ENCODE measurements at places on chromosomes 16 and 17.
A peak's percentile ranks its signal among the peaks of the same experiment; 100 is the strongest.

DNA sequence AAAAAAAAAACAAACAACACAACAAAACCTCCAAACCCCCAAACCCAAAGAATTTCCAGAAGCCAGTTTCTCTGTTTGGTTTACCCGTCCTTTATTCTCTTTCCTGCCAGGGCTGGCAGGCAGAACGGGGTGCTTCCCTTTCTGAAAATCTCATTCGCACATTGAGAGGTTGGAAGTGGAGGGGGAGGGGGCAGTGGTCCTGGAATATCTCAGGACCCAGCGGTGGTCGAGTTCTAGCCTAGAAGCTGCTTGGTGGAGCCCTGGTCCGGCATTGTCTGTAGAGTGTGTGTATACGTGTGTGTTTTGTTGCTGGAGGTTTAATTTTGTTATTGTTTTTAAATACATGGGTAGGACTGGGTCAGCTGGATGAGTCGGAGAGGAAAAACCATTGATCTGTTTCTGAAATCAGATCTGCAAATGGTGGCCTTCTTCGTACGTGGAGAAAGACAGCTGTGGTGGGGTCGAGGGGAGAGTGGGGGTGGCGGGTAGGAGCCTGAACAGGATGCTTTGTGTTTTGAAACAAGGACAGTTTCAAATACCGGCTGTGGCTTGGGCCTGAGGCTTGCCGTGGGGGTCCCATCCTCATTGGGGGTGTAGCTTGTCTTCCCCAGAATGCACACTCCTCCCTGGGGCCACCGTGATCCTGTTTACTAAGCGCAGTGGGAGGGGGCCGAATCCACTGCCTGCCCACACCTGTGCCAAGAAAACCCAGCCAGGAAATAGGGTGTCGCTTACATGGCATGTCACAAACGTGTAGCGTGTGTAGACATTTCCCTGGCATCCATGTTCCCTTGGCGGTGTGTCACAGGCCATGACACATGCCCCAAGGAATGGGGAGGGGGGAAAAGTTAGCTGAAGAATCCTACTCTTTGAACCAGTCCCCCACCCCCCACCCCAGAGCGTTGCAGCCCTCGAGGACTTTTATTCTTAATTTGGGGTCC, 1.6 kb downstream of the CMIP start:
- DNase-seq, result peak; percentile 83

DNA sequence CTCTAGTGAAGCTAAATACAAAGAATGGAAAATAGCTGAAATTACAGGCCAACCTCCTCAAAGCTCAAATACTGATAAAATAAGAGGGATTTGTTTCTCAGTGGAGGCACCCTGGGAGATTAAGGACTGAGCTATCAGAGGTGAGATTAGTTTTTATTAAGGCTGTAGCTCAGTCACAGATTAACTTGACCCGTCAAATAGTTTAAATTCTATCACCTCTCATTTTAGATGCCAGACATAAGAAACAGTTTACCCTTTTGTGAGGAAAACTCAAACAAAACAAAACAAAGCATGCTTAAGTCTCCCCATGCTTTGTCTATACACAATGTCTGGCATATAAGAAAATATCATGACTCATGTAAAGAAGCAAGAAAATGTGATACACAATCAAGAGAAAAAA, 208.3 kb upstream of the PMFBP1 start:
- DNase-seq, result no peak

DNA sequence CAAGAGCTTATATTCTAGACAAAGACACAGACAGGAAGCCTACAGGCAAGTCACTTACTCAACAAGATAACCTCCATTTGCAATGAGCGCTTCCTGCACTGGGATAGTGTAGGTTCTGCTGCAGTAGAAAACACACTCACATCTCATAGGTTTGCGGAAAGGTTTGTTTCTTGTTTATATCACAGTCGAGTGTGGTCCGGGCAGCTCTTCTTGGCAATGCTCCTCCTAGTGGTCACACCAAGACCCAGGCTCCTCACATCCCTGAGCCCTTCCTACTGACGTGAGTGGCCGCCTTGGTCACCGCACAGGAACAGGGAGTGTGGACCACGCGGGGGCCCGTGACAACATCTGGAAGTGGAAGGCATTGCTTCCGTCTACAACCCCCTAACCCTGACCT, 48.0 kb upstream of the RBFOX3 start:
- DNase-seq, result peak; percentile 32

DNA sequence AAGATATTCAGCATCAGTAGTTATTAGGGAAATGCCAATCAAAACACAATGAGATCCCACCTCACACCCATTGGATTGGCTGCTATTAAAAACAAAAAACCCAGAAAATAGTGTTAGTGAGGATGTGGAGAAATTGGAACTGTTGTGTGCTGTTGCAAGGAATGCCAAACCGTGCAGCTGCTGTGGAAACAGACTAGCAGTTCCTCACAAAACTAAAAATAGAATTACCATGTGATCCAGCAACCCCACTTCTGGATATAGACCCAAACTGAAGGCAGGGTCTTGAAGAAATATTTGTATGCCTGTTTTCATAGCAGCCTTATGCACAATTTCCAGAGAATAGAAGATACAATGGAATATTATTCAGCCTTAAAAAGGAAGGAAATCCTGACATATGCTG, 46.0 kb downstream of the FOXK2 start:
- no peak for DNase-seq

DNA sequence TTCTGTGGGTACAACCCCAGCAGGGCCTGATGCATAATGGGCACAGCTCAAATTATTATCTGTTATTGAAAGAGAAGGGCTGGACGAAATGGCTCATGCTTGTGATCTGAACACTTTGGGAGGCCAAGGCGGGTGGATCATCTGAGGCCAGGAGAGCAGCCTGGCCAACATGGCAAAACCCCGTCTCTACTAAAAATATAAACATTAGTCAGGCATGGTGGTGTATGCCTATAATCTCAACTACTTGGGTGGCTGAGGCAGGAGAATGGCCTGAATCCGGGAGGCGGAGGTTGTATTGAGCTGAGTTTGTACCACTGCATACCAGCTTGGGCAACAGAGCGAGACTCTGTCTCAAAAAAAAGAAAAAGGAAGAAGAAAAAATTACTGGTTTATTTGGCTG, 100.7 kb downstream of the ABCC1 start:
- DNase-seq, result no peak

GRCh38 chr16:11064202-11064540, 119.8 kb downstream of the CLEC16A start:
- no peak for DNase-seq

- no peak for DNase-seq
These were observed 57.5 kb upstream of the CLEC19A start for GRCh38 chr16:19228052-19228451.

- DNase-seq, result peak; percentile 99
These were observed 102.7 kb upstream of the HLF start for GRCh38 chr17:55161935-55162555.

DNA sequence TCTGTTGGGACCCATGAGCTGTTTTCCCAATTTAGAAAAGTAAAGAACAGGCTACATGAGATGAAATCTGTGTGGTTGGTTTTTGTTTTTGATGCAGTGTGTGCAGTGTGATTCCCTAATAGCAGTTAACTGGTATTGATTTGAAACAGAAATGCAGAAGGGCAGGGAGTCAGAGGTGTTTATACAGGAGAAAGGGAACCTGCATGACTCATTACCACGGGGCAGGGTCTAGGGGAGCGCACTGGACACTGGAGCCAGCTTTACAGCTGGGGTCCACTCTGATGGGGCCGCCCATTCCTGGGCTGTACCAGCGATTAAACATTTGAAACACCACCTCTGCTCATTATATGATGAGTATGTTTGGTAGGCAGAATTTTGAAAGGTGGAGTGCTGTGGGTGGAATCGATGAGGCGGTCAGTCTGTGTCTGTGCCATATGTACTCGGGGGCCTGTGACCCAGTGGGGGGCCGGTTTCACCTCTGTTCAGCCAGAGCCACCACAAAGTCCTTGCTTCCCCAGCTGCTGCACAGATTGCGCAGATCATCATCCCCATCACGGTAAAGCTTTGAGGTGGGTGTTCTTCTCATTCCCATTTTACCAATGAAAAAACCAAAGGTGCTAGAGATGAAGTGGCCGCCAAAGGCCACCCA, 142.5 kb downstream of the CMIP start:
- no peak for DNase-seq

- peak; percentile 79 for DNase-seq
These were observed 13.3 kb upstream of the YWHAE start for GRCh38 chr17:1413281-1413791.

DNA sequence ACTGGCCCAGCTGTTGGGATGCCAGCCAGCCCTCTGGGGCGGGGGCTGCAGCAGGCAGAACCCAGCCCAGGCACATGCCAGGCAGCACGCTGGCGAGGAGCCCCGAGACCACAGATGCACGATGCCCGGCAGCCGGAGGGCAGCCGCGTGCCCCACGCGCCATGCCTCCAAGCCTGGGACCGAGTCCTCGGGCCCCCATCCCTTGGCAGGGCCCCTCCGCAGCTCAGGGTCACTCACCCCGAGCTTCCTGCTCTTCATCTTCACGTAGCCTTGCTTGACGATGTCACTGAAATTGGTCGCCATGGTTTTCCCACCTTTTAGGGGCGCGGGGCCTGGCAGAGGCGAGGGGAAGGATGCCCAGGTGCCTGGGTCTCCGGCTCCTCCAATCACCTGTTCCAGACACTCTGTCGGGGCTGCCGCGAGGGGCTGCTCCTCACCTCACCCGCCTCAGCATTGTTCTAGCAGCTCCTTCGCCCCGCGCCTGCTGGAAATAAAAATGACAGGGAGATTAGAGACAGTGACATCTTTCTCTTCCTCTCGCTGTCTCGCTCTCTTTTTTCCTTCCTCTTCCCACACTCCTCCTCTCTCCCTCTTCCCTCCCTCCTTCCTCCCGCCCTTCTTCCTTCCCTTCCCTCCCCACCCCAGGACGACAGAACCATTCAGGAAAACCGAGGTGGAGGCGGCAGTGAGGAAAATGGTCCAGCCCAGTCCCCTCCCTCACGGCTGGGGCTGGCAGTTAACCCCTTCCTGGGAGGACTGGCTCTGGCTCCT, 6.9 kb downstream of the DOK4 start:
- no peak for DNase-seq

GRCh38 chr17:64457156-64457555, 8.2 kb downstream of the MILR1 start:
- DNase-seq, result no peak

- peak; percentile 22 for DNase-seq
These were observed 27.5 kb downstream of the TRPV2 start for GRCh38 chr17:16442594-16443510.

- no peak for DNase-seq
These were observed 185.5 kb downstream of the FOXL1 start for GRCh38 chr16:86763819-86764218.

DNA sequence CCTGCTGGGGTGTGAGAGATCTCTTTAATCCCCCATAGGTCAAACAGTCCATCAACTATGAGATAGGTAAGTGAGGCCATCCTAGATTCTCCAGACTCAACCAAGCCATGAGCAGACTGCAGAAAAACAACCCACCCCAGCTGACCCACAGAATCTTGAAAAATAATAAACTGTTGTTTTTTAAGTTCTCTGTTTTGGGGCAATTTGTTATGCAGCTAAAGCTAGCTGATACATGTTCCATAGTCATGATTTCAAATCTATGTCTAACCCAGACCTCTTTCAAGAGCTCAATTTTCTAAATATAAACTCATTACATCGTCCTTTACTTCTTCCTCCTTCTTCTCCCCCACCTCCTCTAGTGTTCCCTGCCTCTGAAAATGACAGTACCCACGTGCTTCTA, 10.1 kb downstream of the ERN2 start:
- DNase-seq, result no peak

DNA sequence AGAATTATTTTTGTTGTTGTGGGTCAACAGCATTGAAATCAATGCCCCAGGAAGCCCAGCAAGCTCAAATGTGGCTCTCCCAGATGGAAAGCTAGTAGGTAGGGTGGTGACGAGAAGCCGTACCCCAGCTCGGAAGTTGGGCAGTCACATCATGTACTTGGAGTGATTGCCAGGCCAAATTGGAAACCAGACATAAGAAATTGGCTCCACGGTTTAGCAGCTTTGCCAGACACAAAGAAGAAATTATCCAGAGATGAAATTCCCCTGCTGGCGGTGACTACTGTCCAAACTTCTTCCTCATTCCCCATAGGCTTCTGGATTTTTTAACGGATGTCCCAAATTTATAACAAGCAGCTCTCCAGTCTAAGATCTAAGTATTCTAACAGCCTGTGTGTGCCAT, 95.9 kb downstream of the OR1D5 start:
- no peak for DNase-seq

GRCh38 chr16:10577305-10578202, 2.8 kb downstream of the EMP2 start:
- peak; percentile 41 for DNase-seq

DNA sequence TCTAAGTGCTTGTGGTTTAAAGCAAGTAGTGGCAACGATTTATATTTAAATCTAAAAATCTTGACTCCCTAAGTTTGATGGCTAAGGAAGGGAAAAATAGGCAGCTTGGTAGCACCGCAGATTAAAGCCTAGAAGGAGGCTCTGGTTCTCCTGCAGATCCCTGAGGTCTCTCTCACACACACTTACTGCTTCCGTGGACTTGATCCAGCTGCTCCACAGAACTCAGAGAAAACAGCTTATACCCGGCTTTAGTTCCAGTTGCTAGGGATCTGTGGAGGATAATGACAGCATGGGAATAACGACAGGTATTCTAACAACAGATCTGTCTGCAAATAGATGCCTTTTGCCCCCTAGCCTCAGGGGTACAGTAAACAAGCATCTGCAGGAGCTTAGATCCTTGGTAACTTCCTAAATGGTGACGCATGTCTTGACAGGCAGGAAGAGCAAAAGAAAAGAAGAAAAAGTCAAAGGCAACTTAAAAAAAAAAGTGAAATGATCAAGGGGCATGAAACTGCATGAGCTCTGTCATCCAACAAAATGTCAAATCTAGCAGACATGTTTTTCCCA, 4.5 kb downstream of the WIPI1 start:
- no peak for DNase-seq

DNA sequence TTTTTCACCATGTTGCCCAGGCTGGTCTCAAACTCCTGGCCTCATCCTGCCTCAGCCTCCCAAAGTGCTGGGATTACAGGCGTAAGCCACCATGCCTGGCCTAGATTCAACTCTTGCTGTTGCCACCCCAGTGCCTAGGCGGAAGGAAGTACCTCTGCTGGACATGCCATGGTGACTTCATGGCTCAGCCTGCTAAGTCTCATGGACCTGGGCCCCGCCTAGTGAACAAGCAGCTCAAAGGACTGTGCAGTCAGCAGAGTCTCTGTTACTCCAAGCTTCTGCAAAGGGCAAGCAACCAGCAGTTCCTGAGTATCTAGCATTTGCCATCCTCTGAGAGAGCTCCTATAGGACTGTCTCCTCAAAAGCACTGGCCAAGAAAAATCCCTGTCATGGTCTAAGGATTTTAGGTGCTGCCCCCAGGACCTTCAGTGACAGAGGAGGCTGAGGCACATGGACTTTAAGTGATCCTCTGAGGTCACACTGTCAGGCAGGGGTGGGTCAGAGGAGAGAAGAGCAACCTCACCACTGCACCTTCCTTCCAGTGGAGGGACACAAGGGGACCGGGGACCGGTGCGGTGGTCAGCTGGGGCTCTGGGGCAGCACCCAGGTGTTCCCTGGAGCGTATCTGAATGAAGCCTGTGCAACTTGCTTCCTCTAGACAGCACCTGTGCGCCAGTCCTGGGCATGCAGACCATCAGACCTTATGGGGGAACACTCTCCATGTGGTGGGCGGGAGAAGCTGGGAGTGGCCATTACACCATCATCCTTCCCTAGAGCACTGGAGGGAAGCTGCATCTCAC, 71.3 kb downstream of the IL21R start:
- DNase-seq, result no peak

GRCh38 chr17:31609331-31609730, 217.9 kb downstream of the RAB11FIP4 start:
- no peak for DNase-seq
